Stimulated activated CD4-positive, alpha-beta T cell treated with anti-CD3 and anti-CD28 coated beads, TNF-alpha, amount 100 ng/mL, for 24 hours (primary cell): ENCODE measurements at places on chromosomes 7 and 10.

- DNase-seq = no peak
Observed at GRCh38 chr10:47255033-47255813, 44.8 kb upstream of the GDF10 start.

GRCh38 chr10:3658766-3659165 lies 126.2 kb downstream of the KLF6 start:
- no peak for DNase-seq

DNA sequence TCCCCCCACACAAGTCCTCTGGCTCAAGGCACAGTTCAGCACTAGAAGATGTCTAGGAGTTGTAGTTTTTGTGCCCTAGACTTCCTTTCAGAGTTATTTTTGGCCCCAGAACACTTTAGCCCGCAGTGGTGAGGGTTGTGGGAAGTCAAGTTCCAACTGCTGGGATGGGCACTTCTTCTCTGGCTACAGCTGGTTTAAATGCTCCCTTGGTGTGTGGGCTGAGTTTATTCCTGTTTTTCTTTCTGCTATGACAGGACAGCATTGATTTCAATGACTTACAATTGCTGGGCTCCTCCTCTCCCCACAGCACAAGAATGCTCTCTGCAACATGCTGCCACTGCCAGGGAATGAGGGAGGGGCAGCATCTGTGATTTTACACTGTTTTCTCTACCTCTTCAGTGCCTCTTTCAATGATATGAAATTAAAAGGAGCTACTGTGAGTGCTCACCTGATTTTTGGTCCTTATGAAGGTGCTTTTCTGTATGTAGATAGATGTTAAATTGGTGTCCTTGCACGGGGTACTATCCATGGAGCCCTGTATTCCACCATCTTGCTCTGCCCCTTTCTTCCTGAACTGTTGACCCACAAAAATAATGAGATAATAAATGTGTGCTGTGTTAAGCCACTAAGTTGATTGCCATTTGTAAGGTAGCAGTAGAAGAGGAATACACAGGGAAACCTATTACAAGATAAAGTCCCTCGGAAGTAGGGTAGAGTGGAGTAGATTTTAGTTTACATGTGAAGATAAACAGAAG lies 56.3 kb downstream of the SLC13A1 start:
- no peak for DNase-seq

- DNase-seq = no peak
Observed at GRCh38 chr7:32618987-32619386, 123.7 kb downstream of the AVL9 start.

GRCh38 chr7:7654964-7655715 lies 14.6 kb downstream of the UMAD1 start:
- no peak for DNase-seq

- no peak for DNase-seq
Observed at GRCh38 chr10:117550076-117550475, 7.5 kb downstream of the EMX2 start.

- DNase-seq = no peak
Observed at GRCh38 chr10:96541921-96542320, 28.2 kb upstream of the TLL2 start.

DNA sequence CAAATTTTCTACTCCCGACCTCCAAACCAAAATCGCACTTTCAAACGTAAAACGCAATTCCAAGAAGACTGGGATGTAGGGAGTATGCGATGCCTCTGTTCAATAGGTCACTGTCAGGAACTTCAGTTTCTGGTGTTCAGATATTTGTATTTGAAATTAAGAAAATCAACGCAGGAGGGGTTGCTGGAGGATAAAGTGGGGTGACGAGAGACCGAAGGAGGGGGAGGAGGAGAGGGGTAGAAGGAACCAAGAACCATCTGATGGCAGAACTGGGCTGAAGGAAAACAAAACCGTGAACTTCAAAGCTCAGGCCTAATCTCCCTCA lies 293.8 kb upstream of the NFE2L3 start:
- DNase-seq = no peak

DNA sequence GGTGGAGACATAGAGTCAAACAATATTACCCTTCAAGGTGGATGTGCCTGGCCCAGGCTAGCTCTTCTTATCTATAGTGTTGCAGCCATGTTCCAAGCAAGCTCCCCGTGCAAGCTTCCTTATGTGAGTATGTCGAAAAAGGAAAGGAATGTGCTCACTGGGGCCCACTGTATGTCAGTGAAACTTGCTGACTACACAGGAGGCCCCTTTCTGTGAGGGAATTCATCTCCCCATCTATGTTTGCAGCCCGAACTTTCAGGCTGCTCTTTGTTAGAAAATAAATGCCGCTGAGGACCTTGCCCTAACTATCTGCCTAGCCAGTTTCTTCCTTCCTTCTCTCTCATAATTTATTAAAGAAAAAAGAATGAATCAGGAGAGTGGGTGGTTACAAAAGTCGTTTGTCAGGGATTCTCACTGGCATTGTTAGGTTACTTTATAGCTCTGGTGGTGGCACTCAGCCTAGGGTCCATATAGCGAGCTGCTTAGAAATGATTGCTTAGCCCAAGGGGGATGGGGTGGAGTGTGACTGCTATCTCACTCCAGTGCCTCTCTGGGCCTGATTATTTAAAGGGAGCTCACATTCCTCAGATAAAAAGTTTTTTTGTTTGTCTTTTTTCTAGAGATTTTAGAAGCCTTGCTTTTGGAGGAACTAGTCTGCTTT lies 302.1 kb downstream of the ABCA13 start:
- DNase-seq = no peak

DNA sequence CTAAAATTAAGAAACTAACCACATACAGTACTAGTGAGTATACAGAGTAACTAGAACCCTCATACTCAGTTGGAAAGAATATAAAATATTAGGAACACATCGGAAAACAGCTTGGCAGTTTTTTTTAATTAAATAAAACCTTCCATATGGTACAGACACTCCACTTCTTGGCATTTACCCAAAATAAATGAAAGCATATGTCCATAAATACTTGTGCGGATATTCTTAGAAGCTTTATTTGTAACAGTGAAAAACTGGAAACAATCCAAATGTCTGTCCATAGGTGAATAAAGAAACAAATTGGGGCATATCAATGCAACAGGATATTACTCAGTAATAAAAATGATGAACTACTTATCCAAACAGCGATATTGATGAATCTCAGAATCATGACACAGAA lies 410.0 kb downstream of the HTR7 start:
- no peak for DNase-seq

DNA sequence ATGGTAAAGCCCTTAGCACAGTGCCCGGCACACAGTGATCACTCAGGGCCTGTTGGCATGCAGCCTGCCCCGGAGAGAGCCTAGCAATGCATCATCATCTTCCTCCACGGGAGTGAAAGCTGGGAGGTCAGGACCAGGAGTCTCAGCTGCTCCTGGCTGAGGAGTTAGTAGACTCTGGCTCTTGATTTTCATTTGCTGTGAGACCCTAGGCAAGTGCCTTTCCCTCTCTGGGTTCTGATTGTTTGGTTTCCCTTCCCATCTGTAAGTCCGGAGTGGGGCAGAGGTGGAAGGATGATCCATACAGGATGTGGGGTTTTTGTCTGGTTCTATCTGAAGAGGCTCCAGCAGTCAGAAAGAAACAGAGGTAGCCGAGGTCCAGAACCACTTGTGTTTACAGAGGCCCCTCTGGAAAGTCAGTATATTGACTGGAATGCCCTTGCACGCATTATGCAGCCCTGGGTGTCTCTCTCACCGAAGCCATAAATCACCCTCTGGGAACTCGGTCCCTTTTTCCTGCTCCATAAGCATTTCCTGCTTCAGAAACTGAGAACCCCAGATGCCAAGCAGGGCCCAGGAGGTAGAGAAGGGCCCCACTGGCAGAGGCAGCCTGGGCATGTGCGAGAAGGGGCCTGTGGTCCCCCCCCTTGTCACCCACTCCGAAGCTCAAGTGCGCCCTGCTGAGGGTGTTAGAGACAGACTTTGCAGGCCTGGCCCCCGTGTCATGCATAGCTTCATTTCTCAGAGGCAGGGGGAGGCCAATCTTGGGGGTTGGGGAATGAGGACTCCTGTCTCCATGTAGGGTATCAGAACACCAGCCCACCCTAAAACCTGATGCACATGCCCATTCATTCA lies 8.5 kb downstream of the UNC5B start:
- DNase-seq = no peak

DNA sequence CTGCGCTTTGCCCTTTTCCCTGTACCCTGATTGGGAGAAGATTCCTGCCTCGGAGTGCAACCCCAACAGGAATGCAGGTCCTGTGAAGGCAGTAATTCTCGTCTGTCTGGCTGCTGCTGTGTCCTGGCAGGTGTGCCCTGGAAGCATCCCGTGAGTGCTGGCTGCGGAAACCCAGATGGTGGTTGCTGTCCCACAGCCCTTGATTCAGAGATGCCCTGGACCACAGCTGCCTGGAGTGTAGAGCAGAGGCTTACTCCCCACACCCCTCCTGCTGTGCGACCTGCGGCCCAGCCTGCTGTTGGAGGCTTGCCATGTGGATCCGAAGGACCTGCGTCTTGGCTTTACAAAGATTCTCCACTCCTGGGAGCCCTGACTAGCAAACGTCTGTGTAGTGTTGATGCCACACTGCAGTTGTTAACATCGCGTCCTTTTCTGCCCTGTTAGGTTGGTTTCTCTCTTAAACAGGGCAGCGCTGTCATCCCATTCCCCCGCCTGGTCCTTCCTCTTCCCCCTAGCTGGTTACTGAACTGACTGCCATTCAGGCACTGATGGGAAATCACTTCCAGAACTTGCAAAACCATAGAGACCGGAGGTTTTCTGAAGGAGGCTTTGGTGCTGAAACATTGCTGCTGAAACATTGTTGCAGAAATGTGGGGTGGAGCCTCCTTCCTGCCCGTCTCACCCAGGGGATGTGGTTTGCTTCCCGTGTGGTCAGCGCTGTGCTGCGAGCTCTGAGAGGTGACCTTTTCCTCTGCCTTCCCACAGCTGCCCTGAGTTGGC lies 53.3 kb downstream of the DNAJB6 start:
- DNase-seq = no peak

- no peak for DNase-seq
Observed at GRCh38 chr7:18086165-18087025, 58.7 kb upstream of the PRPS1L1 start.

GRCh38 chr10:25257646-25258045 lies 82.8 kb downstream of the GPR158 start:
- no peak for DNase-seq

DNA sequence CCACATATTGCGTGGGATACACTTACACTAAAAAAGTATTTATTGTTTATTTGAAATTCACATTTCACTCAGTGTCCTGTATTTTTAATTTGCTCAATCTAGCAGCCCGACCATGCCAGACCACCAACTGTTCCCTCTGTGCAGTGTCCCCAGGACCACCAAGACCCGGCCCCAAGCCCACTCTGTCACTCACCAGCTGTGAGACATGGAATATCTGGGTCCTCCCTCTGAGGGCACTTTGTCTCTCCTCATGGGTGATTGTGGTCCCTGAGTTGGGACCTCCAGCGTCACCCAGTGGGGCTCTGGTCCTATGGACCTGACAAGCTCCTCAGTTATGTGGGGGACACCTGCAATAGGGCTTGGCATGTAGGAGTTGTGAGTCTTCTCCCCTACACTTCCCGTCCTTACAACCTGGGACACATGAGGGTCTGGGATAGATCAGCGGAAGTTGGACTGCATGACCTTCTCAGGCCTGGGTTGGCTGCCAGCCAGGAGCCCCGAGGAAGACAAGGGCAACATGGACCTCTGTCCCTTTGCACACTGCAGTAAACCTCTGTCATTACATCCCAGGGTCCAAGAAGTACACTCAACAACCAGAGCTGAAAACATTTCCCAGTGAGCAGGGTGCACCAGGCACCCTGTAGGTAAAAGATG lies 12.1 kb downstream of the C10orf71 start:
- no peak for DNase-seq

- no peak for DNase-seq
Observed at GRCh38 chr10:42802876-42803275, 20.3 kb downstream of the BMS1 start.

DNA sequence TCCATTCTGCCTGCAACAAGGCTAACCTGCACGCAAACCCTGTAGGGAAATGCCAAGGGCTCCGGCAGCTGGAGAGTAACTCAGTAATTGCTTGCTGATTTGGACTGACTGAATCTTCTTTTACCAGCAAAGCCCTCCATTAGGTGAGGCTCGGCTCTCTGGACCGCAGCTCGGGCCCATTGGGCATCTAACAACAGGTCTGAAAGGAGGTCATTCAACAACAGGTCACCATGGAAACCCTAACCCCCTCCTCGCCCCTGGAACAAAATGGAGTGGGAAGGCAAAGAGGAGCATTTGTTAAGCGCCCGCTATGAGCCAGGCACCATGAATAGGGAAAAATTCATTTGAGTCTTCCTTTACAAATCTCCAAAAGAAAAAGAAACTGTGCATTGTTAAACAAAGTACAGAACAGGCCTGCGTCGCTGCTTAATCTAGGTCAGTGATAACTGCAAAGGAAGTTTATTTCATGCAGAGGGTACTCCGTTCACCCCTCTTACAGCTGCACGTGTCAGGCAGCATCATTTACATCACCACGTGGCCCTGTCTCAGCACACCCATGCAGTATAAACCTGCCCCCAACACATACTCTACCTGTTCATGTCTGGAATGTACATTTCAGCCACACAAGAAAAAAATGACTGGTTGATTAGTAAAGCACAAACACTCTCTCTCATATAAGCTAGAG lies 248.8 kb upstream of the NEBL start:
- DNase-seq = no peak

DNA sequence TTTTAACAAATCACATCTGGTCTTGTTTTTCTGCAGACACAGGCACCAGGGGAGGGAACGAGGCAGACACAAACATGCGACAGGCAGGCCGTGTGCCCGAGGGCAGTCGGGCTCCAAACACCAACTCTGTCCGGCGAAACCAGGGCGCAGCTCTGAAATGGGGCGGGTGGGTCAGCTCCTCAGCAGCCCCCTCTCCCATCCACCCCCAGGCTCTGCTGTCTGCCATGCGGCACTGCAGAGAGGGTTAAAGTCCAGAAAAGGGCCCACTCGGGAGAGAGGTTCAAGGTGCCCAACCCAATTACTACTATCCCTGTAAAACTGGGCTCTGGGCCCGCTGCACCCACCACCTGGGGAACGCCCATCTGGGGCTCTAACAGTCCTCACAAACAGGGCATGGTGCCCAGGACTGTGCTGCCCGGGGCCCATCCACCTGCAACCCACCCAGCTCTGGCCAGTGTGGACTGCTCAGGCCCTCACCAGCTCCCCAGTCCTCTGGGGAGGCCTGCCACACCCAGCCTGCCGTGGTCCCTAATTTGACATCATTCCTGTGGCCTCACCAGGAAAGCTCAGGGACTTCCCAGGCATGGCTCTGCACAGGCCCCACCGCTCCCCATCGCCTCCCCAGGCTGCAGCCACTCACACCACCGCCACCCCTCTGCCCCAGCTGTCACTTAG lies 18.7 kb downstream of the YKT6 start:
- no peak for DNase-seq

DNA sequence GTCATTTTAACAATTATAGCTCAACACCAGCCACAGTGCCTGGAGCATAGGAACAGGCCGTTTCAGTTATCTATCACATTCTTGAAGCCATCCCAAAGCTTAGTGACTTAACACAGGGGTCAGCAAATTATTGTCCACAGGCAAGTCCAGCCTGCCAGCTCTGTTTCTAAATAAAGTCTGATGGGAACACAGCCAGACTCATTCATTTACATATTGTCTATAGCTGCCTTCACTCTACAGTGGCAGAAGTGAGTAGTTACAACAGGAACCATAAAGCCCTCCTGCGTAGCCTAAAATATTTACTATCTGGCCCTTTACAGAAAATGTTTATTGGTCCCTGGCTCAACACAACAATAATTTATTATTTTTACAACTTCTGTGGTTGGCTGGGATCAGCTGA lies 407.5 kb upstream of the AUTS2 start:
- no peak for DNase-seq

GRCh38 chr7:157709531-157710251 lies 372.9 kb downstream of the DNAJB6 start:
- no peak for DNase-seq
